Transverse colon (tissue), 4 donors: ENCODE measurements at places on chromosomes 16 and 17.

- no peak for DNase-seq
Observed at GRCh38 chr17:55654022-55654421, 68.6 kb downstream of the TMEM100 start.

DNA sequence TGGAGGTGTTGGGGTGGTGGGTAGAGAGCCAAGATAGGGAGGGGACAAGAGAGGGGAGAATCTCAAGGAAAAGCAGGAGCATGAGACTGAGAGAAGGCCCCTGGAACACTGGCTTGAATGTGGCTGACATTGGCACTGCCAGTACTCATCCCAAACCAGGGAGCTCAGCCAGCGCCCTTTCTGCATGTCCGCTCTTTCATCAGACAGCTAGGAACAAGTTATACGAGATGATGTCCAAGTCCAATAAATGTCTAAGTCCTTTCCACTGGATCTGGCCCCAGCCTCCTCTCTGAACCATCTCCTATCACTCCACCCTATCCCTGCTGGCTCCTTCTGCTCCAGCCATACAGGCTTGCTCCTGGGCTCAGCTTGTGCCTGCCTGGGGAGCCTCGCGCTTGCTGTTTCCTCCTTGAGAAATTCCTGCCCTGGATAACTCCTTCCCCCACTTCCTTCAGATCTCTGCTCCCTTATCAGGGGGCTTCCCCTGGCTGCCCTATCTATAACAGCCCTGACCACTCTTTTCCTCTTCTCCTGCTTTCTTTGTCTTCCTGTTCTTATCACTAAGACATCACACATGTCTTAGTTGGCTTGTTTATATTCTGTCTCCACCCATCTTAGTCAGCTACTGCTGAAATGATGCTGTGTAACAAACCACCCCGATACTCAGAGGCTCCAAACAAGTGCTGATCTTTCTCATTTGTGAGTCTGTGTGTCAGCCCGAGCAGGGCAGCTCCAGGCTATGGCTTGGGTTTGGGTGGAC lies 37.1 kb upstream of the MEOX1 start:
- DNase-seq = no peak

GRCh38 chr16:87320510-87321227 lies 3.5 kb upstream of the C16orf95 start:
- DNase-seq = no peak

- no peak for DNase-seq
Observed at GRCh38 chr16:9344508-9344907, 253.1 kb downstream of the HAPSTR1 start.

GRCh38 chr16:55324285-55325079 lies 479 bp downstream of the IRX6 start:
- DNase-seq = no peak

DNA sequence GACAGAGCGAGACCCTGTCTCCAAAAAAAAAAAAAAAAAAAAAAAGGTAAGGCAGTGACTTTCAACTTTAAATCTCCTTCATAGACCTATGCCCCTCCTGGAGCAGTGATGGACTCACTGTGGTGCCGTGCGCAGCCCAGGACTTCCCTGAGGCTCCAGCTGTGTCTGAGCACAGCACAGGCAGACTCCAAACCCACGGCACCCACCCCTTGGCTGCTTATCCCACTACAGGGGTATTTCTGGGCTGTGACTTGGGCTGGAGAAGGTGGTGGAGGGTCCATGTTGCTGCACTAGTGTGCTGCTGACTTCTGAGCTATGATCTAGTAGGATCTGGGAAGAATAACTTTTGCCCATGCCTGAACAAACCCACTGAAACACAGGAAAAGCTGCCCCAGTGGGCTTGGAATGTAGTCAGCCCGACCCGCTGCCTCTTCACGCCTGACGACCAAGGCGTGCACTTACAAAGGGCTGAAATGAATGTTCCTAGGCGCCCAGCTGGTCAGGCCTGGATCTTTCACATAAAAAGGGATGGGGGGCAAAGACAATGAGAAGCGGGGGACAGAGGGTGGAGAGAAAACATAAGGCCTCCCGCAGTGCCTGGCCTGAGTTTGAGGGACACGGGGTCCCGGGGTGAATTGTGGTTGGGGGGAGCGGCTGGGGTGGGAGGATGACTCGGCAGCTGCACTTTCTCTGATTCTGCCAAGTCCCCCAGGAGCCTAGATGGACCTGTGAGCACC lies 83.0 kb downstream of the IRF8 start:
- DNase-seq = no peak

- no peak for DNase-seq
Observed at GRCh38 chr17:78268951-78269905, 37.8 kb downstream of the TMEM235 start.

DNA sequence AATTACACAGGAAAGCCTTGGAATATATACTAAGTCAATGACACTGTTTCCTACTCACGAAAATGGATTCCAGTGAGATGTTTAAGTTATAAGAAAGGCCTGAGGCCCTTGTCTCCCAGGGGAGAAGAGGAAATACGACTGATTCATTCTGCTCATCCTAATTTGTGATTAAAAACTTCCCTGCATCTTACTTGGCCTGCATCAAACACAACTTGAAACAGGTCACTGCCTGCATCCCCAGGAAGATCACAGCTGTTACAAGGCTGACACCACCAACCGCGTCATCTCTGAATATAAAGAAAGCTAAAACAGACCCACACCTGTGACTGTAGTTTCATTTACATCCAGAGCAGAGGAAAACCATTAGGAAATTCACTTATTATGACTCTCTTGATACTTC lies 121.9 kb downstream of the DNAH3 start:
- no peak for DNase-seq

DNA sequence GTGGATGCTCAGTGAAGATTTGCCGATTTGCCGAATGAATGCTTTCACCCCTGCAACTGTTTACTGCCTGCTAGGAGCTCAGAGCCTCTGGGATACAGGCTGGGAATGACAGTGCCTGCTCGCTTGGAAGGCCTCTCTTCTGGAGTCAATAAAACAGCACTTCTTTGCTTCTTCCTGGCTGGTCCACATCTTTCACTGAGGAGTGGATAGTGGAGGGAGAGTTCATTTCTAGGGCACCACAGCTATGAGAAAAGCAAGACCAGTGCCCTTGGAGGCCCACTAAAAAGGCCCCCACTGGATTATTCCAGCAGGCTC lies 3.1 kb upstream of the USP7 start:
- DNase-seq = no peak
